NCI-H1048 (cell line): ENCODE measurements at places on chromosomes 16 and 17.

GRCh38 chr16:30985401-30986128, 558 bp downstream of the HSD3B7 start:
- DNase-seq, result no peak

DNA sequence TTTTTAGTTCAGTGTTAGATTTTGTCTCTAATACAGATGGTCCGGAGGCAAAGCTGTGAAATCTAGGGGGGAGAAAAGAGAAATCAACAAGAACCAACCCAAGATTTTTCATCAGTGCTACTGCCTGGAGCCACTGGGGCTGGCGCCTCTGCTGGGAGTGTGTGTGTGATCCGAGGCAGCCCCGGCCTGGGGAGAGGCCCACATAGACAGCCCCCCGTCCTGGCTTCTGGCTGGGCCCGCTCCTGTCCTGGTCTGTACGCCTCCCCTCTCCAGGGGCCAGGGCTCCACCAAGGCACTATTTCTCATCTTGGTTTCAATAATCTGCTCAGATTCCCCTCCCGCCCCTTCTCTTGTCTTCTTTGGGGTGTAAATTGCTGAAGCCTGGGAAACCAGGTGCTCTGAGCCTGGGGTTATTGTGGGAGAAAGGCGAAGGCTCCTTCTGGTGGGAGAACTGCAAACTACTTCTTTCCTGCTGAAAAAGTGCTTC, 7.8 kb downstream of the BAHCC1 start:
- no peak for DNase-seq

DNA sequence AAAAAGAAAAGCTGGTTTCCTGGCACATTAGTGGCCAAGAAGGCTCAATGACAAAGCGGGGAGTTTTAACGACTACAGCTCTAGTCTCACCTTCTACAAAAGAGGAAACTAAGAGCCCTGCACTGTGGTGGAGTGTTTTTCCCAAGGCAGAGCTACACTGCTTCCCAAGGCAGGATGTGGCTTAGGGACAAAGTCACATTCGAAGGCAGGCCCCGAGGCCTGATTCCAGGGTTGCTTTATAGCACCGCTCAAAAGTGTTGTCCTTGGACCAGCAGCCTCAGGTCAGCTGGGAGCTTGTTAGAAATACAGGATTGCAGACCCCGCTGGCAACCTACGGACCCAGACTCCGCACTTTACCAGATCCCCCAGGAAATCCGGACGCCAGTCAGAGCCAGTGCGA, 23.8 kb downstream of the TMEM92 start:
- no peak for DNase-seq

DNA sequence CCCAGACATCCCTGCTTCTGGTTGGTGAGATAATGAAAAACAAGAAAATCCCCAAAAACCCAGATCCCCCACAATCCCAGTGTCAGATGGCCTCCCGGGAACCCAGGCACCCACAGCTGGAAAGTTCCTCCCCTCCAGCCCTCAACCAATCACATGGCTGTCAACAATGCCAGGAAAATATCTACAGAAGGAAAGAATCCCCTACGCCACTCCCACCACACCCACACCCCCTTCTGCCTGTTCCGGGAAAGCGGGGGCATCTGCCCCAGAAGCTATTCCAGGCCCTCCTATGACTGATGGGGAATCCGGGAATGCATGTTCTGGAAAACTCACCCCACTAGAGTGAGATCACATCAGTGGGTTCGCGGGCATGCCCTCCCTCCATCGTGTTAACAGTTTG, 1.8 kb downstream of the TMEM95 start:
- no peak for DNase-seq

DNA sequence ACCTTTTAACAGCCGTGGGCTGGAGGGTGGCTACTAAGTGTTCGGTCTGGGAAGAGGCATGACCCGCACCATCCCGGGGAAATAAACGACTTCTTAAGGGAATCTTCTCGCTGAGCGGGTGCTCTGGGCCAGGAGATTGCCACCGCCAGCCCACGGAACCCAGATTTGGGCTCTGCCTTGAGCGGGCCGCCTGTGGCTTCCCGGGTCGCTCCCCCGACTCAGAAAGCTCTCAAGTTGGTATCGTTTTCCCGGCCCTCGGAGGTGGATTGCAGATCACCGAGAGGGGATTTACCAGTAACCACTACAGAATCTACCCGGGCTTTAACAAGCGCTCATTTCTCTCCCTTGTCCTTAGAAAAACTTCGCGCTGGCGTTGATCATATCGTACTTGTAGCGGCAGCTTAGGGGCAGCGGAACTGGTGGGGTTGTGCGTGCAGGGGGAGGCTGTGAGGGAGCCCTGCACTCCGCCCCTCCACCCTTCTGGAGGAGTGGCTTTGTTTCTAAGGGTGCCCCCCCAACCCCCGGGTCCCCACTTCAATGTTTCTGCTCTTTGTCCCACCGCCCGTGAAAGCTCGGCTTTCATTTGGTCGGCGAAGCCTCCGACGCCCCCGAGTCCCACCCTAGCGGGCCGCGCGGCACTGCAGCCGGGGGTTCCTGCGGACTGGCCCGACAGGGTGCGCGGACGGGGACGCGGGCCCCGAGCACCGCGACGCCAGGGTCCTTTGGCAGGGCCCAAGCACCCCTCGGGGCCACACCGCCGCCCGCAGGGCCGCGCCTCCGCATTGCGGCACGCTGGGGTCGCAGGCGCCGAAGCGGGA, 3.6 kb upstream of the CBX4 start:
- DNase-seq, result no peak

DNA sequence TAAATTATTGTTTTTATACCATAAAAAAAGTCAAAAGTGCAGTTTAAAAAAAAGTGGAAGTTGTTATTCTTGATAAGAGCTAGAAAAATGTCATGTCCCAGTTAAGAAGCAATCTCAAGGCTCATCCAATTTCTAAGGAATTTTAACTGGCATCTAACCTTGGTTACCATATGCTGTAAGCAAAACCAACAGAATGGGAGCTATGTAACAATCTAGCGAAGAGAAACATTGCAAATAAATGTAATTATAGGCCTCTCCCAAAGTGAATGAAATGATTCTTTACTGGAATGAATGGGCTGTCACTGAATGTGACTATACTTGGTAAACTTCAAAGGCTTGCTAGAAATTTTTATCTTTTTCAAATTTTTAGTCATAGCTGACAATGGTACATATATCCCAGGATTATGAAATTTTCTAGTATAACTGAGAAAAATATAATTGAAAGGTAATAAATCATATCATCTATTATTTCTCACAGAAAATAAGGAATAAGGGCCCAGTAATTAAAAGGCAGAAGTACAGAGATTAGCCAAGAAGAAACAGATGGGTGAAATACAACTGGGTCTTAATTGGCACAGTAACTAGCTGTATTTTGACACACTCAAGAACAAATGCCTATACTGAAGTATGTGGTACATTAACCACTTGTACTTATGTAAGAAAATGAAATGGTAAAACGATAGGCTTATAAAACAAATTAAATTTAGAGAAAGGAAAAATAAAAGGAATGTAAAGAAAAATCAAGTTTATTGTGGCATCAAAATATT, 61.5 kb downstream of the NETO2 start:
- no peak for DNase-seq

- no peak for DNase-seq
Measured at GRCh38 chr17:77240976-77241375, 100.2 kb downstream of the SEC14L1 start.

DNA sequence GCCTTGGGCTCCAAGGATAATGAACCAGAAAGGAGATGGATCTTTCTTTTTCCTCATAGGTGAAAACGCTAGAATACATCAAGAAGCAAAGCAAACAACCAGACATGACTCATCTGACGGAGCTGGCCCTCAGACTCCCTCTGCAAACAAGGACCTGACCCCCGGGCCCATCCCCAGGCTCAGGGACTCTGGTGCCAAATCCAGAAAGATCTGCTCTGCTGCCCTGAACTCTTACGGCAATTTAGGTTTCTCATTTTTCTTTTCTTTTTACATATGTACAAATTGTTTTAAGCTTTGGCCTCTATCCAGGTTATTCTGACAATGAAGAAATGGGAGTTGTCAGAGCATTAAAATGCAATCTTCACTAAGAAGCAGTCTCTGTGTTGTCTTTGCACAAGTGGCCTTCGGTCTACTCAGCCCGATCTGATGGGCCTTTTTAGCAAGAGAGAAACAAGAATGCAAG, 17.7 kb downstream of the KNOP1 start:
- no peak for DNase-seq

DNA sequence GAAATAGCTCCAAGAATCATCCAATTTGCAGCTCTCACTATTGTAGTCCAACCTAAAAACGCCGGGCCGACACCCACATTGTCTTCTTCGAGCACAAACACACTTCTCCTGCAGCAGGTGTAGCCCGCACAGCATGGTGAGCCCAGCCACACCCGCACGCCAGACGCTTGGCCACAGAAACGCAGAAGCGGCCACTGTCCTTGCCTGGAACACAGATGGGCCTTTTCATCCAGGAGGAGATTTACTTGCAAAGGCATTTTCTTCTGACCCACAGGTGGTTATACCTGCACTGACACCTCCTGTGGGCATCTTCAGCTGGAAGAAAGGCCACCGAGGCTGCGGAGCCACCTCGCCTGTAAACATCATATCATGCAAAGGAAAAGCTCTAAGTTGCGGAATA, 98.4 kb downstream of the ADCY9 start:
- no peak for DNase-seq

DNA sequence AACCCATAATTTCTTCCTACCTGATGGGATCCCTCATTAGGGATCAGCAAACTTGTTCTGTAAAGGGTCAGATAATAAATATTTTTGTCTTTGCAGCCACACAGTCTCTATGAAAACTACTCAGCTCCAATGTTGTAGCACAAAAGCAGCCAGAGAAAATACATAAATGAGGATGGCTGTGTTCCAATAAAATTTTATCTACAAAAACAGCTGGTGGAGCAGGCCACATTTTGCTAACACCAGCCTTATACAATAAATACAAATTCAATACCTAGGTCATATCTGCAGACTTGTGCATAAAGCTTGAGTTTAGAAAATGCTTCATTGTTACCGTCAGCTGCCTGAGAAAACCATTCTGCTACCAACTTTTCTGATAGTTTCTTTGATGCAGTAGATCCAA, 38.4 kb upstream of the INTS2 start:
- no peak for DNase-seq

DNA sequence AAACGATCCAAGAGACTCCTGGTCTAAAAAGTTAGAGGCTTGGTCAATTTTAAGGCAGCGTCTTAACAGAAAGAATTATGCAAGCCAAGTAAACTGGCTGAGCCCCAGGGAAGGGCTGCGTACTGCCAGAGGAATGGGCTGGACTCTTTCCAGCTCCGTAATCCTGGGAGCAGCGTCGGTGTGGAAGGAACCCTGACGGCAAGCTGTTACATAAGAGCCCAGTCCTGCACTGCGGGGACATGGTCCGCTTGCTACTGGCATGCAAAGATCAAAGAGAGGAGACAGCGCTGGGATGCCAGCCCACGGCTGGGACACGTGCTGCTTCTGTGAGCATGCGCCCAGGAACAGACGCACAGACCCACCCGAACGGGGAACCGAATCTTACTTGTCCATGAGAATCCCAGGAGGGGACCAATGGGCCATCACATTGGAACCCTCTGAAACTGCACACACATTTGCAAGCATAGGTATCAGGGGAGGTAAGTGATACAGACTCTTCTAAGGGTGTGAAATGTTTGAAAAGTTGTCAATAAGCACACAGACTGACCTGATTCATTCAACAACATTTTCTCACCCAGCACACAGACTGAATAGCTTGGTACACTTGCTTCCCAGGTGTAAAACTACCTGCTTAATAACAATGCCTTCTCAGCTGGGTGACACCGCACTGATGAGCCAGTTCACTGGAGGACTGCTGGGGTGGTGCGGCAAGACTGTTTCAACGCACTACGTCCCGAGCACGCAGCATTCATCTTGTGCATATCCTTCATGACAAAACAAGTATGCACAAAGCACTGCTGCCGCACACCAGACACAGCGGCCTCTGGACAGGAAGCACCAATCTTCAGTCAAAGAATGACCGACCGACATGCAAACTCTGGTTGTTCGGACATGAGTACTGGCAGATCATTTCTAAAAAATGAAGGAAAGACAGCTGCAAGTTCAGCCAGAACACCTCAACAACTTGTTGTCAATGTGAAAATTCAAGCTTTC, 94.9 kb downstream of the ANKRD11 start:
- no peak for DNase-seq

- no peak for DNase-seq
Measured at GRCh38 chr16:75695708-75696107, 5.6 kb downstream of the DUXB start.

GRCh38 chr17:57684711-57685498, 60.2 kb downstream of the CCDC182 start:
- DNase-seq, result no peak

DNA sequence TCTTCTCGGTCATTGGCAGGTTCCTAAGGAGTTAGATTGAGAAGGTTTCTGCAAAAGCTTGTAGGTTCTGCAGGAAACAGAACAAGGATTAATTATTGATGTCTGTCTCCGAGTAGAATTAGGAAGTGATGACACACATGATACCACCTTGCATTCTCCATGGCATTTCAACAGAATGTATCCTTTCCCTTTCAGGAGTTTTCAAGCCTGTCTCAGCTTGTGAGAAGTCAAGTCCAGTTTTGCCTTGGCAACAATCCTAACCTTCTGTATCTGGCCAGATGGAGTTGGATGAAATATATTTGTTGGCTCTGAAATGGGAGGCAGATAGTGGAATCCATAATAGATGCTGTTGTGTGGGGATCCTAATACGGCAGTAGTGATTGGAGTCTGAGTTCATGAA, 235.5 kb downstream of the SHISA9 start:
- no peak for DNase-seq

DNA sequence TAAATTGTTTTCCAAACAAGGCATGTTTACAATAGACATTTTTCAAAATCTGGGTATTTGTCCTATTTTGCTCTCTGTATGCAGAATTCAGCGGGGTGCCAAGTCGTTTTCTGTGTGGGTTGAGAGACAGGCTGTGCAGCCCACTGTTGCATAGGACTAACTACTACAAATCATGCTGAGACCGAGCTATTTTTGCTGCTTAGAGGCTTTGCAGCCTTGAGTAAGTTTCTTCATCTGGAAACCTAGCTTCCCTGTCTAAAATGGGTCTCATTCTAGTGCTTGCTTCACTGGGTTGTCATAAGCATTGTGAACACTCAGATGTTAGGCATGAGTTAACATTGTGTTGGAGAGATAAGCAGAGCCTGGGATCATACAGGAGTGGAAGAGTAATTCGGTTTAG, 1.3 kb downstream of the PRPSAP2 start:
- DNase-seq, result no peak

DNA sequence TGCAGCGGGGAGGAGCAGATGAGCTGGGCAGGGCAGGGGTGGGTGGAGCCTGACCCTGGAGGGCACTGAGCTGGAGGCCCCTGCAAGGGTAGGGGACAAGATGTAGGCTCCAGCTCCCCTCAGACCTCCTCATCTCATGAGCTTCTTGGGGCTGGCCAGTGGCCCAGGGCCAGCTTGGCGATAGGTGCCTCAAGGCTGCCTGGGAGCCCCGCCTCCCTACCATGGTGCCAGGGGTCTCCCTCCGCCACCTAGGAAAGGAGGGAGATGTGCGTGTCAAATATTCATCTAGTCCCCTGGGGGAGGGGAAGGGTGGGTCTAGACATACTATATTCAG, 3.9 kb downstream of the HIRIP3 start:
- DNase-seq, result no peak
